ENCODE measurements at places on chromosomes 11 and 22. TPM values are rescaled to one million over a fixed set of nuclear protein-coding genes. Genes with fewer than 3 reads are reported as not detected.

The CARD10 gene
- total RNA-seq, result 16.7 TPM

The OR52A1 gene
- not detected for total RNA-seq

The TSGA10IP gene
- total RNA-seq, result not detected

The MUC5B gene
- total RNA-seq, result 4.3 TPM

The TPST2 gene
- 13.0 TPM for total RNA-seq

The NOX4 gene
- not detected for total RNA-seq

The OR8D4 gene
- total RNA-seq, result not detected

The BATF2 gene
- total RNA-seq, result 0.98 TPM

The TRIM49D2 gene
- total RNA-seq, result not detected

The FGF4 gene
- total RNA-seq, result not detected

The HBE1 gene
- not detected for total RNA-seq

The CLDN5 gene
- total RNA-seq, result not detected

The GGTLC3 gene
- total RNA-seq, result not detected

The ARVCF gene
- 0.91 TPM for total RNA-seq

The GAB4 gene
- not detected for total RNA-seq

The CARD18 gene
- not detected for total RNA-seq

The C11orf42 gene
- not detected for total RNA-seq

The OR56A1 gene
- total RNA-seq, result not detected

All from A549 treated with ZK216348 at 1 μM for 4 hours (cell line).